ENCODE measurements at places on chromosomes 1 and 21.

- no peak for DNase-seq
These were observed 59.1 kb downstream of the BCL9 start for GRCh38 chr1:147600119-147601111.

GRCh38 chr1:245133995-245134715 is 20.6 kb upstream of the KIF26B start:
- no peak for DNase-seq

- DNase-seq: no peak
These were observed 147.6 kb upstream of the CAMK1G start for GRCh38 chr1:209435654-209436566.

GRCh38 chr21:43619856-43620255 is 39.4 kb downstream of the HSF2BP start:
- DNase-seq: no peak

- no peak for DNase-seq
These were observed 4.1 kb downstream of the UQCRHL start for GRCh38 chr1:15803380-15803779.

GRCh38 chr1:50796272-50796671 is 163.8 kb downstream of the FAF1 start:
- no peak for DNase-seq

- no peak for DNase-seq
These were observed 230.2 kb downstream of the PAPPA2 start for GRCh38 chr1:176692988-176693696.

DNA sequence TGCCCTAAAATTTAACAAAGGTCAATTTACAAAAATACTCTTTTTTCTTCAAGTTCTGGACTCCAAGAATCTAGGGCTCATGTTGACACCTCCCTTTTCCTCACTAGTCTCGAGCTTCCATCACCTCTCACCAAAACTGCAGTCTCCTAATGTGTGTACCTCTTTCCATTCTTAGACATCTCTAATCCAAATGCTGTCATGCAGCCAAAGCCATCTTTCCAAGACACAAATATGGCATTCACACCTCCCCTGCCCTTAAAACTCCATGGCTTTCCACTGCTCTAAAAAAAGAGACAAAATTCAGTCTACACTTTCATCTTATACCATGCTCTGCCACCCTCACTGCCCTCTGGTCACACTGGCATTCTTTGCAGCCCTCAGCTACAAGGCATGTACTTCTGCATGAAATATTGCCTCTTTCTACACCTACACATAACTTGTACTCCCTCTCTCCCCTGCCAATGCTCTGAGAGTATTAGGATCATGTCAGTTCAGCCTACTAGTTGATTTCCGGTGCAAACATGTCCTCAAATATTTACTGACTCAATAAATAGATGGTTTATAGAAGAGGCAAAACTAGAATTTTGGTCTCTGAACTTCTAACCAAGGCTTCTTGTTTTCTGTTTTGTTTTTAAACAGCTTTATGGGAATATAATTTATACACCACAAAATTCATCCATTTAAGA is 26.9 kb downstream of the ADSS2 start:
- DNase-seq: no peak

DNA sequence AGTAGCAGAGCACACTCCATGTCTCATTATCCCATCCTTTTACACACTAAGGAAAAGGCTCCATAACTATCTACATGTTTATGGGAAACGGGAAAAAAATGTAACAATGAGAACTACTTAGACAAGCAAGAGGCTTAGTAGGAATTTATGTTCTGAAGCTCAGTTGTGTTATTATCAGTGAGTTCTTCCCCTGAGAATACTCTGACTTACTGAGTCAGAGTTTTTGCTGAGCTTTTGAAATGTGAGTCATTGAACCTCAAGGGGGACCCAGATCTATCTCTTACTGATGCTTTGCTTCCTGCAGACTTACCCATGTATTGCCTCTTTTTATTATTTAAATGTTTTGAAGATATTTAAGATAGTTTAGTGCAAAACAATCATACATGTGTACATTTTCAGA is 20.1 kb downstream of the CFHR5 start:
- DNase-seq: no peak

- DNase-seq: peak; percentile 26
These were observed 26.9 kb upstream of the LRRC3 start for GRCh38 chr21:44428281-44428960.

- no peak for DNase-seq
These were observed 92.4 kb upstream of the PGD start for GRCh38 chr1:10306435-10306834.

DNA sequence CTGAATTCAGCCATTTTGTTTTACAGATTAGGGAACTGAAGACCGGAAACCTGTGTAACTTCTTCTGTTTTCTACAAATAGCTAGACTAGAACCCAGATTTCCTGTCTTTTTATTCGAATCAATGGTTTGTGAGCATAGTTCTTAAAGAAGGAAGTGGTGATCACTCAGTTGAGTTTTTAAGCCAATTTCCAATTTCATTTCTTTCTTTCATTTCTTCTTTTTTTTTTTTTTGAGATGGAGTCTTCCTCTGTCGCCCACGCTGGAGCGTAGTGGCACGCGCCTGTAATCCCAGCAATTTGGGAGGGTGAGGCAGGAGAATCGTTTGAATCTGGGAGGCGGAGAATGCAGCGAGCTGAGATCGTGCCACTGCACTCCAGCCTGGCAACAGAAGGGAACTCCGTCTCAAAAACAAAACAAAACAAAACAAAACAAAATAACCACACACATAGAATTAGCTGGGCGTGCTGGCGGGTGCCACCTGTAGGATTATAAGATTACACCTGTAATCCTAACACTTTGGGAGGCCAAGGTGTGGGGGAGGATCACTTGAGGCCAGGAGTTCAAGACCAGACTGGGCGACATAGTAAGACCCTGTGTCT is 3.0 kb upstream of the MDM4 start:
- peak; percentile 97 for DNase-seq

GRCh38 chr1:173082913-173083312 is 32.2 kb upstream of the TNFSF18 start:
- no peak for DNase-seq

GRCh38 chr1:210070531-210070930 is 132.5 kb downstream of the SYT14 start:
- DNase-seq: no peak

DNA sequence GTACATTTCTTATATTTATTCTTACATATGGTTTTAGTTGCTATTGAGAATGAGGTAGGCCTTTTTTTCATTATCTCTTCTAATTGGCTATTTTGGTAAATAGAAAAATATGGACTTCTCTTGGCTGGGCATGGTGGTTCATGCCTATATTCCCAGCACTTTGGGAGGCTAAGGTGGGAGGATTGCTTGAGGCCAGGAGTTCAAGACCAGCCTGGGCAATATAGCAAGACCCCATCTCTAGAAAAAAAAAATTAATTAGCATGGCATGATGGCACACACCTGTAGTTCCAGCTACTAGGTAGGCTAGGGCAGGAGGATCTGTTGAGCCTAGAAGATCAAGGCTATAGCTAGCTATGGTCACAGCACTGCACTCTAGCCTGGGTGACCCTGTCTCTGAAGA is 3.2 kb downstream of the ZNF684 start:
- no peak for DNase-seq

DNA sequence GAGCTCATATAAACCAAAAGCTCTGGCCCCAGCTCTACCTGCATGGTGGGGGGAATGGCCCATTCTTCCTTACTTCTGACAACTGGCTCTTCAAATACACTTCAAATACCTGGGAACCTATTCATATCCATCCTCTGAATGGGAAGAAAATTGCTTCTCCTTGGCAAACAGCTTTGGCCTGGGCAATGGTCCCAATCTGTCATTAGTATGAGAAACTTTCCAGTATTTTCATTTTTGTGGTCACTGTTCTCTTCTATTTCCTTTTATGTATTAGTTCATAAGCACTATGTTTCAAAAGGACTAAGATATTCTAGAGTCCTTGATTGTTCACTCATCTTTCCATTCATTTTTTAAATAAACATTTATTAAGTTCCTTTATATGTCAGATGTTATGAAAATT is 5.2 kb upstream of the HSD3B2 start:
- no peak for DNase-seq

DNA sequence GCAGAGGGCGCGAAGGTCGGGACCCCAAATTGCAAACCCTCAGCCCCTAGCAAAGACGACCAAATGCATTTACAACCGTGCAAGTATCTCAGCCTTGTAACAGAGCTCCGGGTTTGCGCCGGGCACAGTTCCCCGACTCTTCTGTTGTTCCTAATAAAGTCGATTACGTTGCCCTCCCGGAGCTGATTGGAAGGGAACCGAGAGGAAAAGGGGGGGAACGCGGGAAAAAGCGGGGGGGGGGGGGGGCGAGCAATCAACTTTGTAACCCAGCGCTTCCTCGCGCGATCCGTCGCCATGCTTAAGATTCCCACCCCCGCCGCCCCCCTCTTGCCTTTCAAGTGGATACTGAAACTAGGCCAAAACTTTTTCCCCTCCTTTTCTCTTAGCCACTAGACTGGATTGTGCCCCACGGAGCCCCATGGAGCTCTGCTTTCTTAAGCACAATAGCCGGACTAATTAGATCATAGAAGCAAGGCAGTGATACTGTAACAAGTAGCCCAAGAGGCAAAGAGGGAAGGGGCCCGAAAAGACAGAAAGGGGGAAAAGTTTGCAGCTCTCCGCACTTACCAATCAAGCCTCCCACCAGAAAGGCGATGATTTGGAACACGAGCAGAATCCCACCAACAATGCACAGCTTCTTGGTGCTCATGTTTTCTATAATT is 565 bp downstream of the WLS start:
- no peak for DNase-seq

DNA sequence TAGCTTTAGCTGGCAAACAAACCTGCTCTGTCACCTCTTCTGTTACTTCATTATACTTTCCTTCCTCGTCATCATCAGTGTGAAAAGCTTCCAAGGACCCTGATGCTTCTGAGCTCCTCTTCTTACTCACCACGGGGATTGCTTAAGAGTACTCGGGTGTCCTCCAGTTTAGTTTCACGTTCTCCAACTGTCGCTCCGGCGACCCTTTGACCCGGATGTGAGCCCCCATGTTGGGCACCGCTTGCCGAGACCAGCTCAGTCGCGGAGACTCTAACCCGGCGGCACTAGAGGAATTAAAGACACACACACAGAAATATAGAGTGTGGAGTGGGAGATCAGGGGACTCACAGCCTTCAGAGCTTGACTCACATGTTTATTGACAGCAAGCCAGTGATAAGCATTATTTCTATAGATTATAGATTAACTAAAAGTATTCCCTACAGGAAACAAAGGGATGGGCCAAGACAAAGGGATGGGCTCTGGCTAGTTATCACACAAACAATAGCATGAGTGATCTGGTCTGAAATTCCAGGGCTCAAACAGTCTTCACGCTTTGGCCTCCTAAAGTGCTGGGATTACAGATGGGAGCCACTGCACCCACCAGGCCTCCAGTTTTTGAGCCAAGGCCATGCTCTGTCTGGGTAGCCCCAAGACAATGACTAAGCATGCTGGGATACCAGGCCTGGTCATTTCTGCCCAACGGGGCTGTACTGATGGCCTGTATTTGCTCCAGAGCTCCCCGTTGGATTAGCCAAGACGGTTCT is 30.1 kb upstream of the ENO1 start:
- peak; percentile 59 for DNase-seq

GRCh38 chr1:222940906-222941305 is 126.1 kb downstream of the DISP1 start:
- no peak for DNase-seq

DNA sequence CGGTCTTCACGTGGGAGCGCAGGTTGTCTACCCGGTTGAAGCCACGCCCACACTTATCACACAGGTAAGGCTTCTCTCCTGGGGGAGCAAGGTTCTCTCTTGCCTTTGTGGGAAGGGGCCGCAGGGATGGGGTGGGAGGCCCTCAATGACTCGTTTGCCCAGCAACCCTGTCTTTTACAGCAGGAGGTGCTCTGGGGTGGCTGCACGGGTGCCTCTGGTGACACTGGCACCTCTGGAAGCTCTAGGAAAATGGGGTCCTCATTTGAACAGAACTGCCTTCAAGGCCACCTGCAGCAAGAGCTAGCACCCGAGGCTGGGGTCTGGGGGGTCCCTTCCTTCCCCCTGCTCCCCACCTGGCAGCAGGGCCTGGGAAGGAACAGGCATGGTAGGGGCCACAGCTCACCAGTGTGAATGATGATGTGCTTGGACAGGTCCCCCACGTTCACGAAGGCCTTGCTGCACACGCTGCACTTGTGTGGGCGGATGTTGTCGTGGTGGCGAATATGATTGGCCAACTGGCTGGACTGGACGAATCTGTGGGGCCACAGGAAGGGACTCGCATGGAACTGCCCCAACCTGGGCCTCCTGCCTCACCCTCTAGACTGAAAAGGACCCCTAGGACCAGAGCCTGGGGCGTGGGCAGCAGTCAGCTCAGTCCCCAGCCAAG is 33.1 kb downstream of the ZBTB17 start:
- no peak for DNase-seq

- DNase-seq: peak; percentile 31
These were observed 21.1 kb downstream of the KIF17 start for GRCh38 chr1:20696397-20697333.

DNA sequence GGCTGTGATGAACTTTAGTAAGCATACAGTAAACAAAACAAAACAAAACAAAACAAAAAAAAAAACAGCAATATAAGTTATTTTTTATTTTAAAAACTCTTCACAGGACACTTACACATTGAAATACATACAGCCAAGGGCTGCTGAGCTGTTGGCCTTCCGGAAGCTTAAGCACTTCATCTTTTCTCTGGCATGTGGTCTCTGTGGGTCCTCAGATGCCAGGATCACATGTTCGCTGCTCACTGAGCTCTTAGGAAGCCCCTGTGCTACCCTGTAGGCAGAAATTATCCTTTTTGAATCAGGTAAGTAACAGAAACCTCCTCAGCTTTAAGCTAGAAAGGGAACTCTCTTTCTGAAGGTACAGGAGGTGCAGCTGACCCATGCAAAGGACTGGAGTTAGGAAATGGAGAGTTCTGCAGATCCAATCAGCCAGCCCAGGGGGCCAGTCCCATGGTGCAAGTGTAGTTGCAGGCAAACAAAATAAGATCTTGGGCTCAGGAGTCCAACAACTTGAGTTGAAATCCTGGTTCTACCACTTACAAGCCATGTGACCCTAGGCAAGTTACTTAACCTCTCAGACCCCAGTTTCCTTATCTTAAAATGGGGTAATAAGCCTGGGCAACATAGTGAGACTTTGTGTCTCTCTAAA is 22.4 kb upstream of the MED18 start:
- no peak for DNase-seq

Data from SIG-M5 (cell line).